ENCODE measurements at places on chromosomes 16 and 17. TPM values are rescaled to one million over a fixed set of nuclear protein-coding genes. Genes with fewer than 3 reads are reported as not detected.

NXN gene
- total RNA-seq: 4.4 TPM

CD300E gene
- 0.81 TPM for total RNA-seq

DNA sequence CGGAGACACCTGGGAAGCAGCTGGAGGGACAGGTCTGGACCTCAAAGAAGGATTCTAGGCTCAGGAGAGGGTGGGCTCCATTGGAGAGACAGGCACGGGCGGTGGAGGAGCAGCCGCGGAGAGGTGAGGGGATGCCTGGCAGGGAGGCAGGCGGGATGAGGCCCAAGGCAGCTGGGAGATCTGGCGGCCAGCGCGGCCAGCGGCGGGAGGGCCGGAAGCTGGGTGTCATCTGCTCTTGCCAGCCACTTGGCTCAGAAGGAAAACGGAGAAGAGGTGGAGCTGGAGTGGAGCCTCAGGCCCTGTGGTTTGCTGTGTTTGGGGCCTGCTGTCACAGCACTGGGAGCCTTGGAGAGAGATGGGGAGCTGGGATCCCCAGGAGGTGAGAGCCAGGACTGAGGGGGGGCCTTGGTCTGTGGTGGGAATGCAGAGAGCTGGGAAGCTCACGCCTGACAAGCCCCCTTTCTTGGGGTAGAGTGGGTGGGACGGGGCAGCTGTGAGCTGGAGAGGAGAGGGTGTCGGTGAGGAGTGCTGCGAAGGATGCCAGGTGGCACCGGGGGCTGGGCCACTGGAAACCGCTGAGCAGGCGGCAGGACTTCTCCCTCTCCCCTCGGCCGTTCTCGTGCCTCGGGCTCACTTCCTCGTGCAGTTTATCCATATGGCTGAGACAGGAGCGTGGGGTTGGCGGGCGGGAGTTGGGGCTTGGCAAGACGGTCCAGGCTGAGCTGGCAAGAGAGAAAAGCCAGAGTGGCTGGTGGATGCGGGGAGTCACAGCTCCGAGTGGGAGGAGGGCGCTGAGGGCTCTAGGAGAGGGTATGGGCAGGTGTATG, 8.0 kb downstream of the TBC1D24 start:
- H3K4me3 ChIP-seq: no peak overlapping the region
- no peaks in the 10 kb centered on the region for H3K36me3 ChIP-seq
- H3K27ac ChIP-seq: no peak overlapping the region
- peaks cover 36% of the 10 kb centered on the region for H3K4me1 ChIP-seq

DNA sequence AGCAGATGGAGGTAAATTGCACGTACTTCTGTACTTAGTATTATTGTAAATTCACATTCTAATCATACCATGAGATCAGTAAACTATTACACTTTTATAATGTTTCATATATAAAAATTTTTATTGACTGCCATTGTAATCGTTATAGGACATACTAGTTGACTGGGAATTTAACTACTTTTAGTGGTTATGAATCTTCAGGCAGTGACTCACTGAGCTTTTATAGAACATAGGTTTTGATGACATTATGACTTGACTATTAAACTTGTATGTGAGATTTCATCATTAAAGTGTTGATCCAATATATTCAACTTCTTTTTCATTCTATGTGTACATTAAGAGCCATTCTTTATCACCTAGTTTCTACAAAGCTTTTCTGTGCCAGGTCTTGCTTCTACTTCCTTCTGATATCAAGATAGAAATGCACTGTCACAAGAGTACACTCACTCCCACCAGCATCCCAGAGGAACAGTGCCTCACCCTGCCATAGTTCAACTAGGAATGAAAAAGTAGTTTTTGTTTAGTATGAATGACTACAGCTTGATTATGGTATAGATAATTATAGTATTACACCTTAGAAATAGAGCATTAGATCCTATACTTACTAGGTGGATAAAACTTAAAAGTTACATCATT, 142.4 kb upstream of the RBL2 start:
- H3K4me3 ChIP-seq: no peak overlapping the region
- H3K27ac ChIP-seq: no peak overlapping the region
- H3K36me3 ChIP-seq: peaks cover 10% of the 10 kb centered on the region
- no peak for DNase-seq

CES4A gene
- 20.0 TPM for total RNA-seq

All from T-helper 17 cell (primary cell).